ENCODE measurements at places on chromosomes 6 and 20. TPM values are rescaled to one million over a fixed set of nuclear protein-coding genes. Genes with fewer than 3 reads are reported as not detected.

The COL10A1 gene
- total RNA-seq, result not detected

- no peaks in the 10 kb centered on the region for H3K27me3 ChIP-seq
- no peaks in the 10 kb centered on the region for H3K36me3 ChIP-seq
- no peaks in the 10 kb centered on the region for H3K4me1 ChIP-seq
- no peak overlapping the region for H3K4me3 ChIP-seq
Measured at GRCh38 chr20:40325006-40325568, 363.9 kb downstream of the MAFB start.

- H3K27ac ChIP-seq, result no peak overlapping the region
- no peak overlapping the region for H3K4me3 ChIP-seq
- no peaks in the 10 kb centered on the region for H3K36me3 ChIP-seq
- no peak for DNase-seq
- H3K27me3 ChIP-seq, result no peaks in the 10 kb centered on the region
Measured at GRCh38 chr6:75604294-75604693, 2.6 kb downstream of the SENP6 start.

The HSPA12B gene
- not detected for total RNA-seq

DNA sequence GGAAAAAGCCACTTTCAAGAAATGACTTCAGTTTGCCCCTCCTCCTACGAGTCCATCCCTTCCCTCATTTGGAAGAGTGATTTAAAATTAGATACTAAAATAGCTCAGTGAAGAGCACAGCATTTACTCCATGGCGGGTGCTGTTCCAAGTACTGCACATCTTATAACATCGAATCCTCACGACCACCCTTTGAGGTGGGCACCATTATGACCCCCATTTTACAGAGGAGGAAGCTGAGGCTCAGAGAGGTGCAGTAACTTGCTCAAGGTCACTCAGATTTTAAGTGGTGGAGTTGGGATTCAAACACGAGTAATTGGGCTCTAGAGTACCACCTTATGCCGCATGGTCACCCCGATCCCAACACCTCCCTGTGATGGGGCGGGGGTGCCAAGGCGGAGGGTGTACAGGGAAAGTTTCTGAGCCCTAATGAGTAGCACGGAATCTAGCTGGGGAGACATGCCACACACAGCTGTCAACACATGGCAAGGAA, 25.5 kb downstream of the TTBK1 start:
- DNase-seq, result no peak
- H3K27ac ChIP-seq, result no peak overlapping the region
- H3K4me1 ChIP-seq, result peaks cover 26% of the 10 kb centered on the region

- DNase-seq, result no peak
- no peak overlapping the region for H3K4me3 ChIP-seq
- no peaks in the 10 kb centered on the region for H3K36me3 ChIP-seq
Measured at GRCh38 chr20:51084593-51085377, 61.9 kb upstream of the KCNG1 start.

The SCGN gene
- not detected for total RNA-seq

DNA sequence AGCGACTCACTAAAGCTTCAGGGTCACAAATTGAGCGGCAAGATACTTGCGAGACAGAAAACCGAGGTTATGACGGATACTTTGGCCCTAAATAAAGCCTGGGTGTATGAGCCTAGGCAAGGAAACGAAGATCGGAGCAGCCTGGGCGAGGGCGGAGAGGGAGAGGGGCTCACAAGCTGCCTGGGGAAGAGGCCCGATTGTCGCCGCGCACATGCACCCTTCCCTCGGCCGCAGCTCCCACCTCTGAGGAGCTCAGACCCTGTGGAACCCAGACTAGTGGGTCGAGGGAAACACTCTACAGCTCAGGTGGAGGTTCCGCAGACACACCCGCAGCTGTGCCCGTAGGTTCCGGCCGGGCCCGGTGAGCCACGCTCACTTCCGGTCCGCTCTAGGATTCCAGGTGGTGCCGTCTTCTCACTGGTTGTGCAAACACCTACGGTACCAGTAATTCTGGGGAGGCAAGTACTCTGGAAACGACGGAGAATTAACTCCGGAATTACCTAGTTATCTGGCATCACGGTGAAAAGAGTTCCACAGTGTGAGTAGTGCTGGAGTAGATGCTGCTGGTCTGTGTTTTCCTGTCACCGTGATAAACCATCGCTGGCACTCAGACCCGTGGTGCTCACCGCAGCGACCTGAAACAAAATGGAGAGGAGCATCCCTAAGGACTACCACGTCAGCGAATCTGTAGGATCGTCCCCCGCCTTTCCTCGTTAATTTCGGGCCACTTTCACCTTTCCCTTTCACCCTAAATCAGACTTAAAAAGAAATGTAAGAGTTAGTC, 61.5 kb downstream of the GPX5 start:
- peak; percentile 73 for DNase-seq
- H3K27ac ChIP-seq, result no peak overlapping the region

DNA sequence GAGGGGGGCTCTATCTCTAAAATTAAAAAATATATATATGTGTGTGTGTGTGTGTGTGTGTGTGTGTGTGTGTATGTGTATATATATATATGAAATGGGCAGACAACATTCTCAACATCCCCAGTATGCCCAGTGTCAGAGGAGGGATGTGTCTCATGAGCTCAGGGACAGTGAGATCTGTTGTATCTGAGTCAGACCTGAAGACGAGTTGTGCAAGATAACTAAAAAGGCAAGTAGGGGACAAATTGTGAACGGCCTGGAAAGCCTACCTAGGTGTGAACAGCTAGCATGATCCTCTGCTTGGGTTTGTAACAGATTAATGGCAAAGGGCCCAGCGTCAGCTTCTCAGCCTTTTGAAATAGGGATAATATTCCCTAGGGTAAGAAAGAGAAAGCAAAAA, 124.3 kb downstream of the FAXC start:
- H3K27ac ChIP-seq, result no peak overlapping the region
- H3K36me3 ChIP-seq, result no peaks in the 10 kb centered on the region
- H3K27me3 ChIP-seq, result no peaks in the 10 kb centered on the region
- no peak for DNase-seq
- H3K4me3 ChIP-seq, result no peak overlapping the region

The RPS6KA2 gene
- total RNA-seq, result 16.0 TPM

The TCF21 gene
- total RNA-seq, result not detected

- H3K4me1 ChIP-seq, result peaks cover 21% of the 10 kb centered on the region
- H3K36me3 ChIP-seq, result no peaks in the 10 kb centered on the region
- peaks cover 32% of the 10 kb centered on the region for H3K27me3 ChIP-seq
- no peak overlapping the region for H3K4me3 ChIP-seq
- no peak overlapping the region for H3K27ac ChIP-seq
Measured at GRCh38 chr6:30480536-30481156, 8.7 kb upstream of the HLA-E start.

GRCh38 chr20:8492173-8492572, 360.1 kb downstream of the PLCB1 start:
- no peaks in the 10 kb centered on the region for H3K4me1 ChIP-seq
- no peaks in the 10 kb centered on the region for H3K36me3 ChIP-seq
- H3K4me3 ChIP-seq, result no peak overlapping the region
- H3K27ac ChIP-seq, result no peak overlapping the region

- H3K4me3 ChIP-seq, result no peak overlapping the region
- H3K4me1 ChIP-seq, result no peaks in the 10 kb centered on the region
Measured at GRCh38 chr6:6883011-6883410, 224.8 kb upstream of the RREB1 start.

GRCh38 chr20:52569201-52569600, 377.6 kb upstream of the ZFP64 start:
- H3K4me3 ChIP-seq, result no peak overlapping the region
- H3K27me3 ChIP-seq, result no peaks in the 10 kb centered on the region
- H3K4me1 ChIP-seq, result no peaks in the 10 kb centered on the region
- DNase-seq, result no peak

GRCh38 chr6:21965016-21965415, 331.8 kb downstream of the PRL start:
- DNase-seq, result no peak
- no peak overlapping the region for H3K4me3 ChIP-seq
- H3K27me3 ChIP-seq, result no peaks in the 10 kb centered on the region
- H3K4me1 ChIP-seq, result peaks cover 7% of the 10 kb centered on the region
- H3K27ac ChIP-seq, result no peak overlapping the region
- no peaks in the 10 kb centered on the region for H3K36me3 ChIP-seq

- H3K36me3 ChIP-seq, result no peaks in the 10 kb centered on the region
- H3K27ac ChIP-seq, result no peak overlapping the region
- no peaks in the 10 kb centered on the region for H3K4me1 ChIP-seq
- no peak for DNase-seq
- no peaks in the 10 kb centered on the region for H3K27me3 ChIP-seq
Measured at GRCh38 chr20:11267762-11268335, 594.0 kb upstream of the JAG1 start.

GRCh38 chr20:16445482-16445881, 127.8 kb downstream of the KIF16B start:
- DNase-seq, result no peak
- H3K27me3 ChIP-seq, result no peaks in the 10 kb centered on the region
- no peaks in the 10 kb centered on the region for H3K4me1 ChIP-seq
- H3K36me3 ChIP-seq, result no peaks in the 10 kb centered on the region
- H3K4me3 ChIP-seq, result no peak overlapping the region

The LY6G6D gene
- total RNA-seq, result not detected

GRCh38 chr6:134446896-134447295, 129.0 kb upstream of the SGK1 start:
- H3K4me1 ChIP-seq, result no peaks in the 10 kb centered on the region
- no peak overlapping the region for H3K27ac ChIP-seq
- DNase-seq, result no peak
- H3K36me3 ChIP-seq, result no peaks in the 10 kb centered on the region
- no peaks in the 10 kb centered on the region for H3K27me3 ChIP-seq

GRCh38 chr6:126797981-126798380, 320.5 kb upstream of the RSPO3 start:
- no peaks in the 10 kb centered on the region for H3K27me3 ChIP-seq
- no peaks in the 10 kb centered on the region for H3K4me1 ChIP-seq
- no peaks in the 10 kb centered on the region for H3K36me3 ChIP-seq
- no peak overlapping the region for H3K27ac ChIP-seq

DNA sequence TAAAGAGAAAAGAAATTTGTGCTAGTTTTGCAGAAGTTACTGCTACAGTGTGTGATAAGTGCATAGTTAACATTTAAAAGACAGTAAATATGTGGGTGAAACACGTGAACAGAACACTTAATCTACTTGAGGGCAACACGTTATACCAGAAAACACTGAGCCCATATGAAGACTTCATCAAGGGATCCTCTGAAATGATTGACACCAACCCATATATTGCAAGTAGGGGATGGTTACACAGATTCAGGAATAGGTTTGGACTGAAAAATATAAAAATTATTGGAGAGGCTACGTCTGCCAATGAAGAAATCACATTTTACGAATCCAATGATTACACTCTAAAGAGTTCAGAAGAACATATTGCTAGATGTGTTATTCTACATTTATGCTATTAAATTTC, 185.6 kb downstream of the GPX5 start:
- no peak for DNase-seq
- no peak overlapping the region for H3K4me3 ChIP-seq
- H3K27ac ChIP-seq, result no peak overlapping the region
- H3K36me3 ChIP-seq, result no peaks in the 10 kb centered on the region
- H3K27me3 ChIP-seq, result no peaks in the 10 kb centered on the region

The GPR6 gene
- not detected for total RNA-seq

DNA sequence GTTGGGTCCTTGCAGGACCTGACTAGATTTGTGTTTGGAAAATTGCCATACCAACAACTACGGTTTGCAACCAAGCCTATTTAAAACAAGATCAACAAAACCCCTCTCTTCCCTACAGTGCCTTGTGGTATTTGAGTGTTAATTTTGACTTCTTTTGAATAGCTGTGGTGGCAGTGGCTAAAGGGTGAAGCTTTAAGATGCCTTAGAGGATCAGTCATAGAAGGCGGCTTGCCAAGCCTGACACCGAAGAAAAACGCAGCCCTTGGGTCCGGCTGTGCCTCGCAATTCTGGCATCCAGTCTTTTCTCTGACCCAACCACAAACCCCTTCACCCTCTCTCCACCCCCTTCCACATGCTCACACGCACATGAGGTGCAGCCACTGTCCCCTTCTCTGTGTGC, 32.6 kb downstream of the BMP6 start:
- no peak overlapping the region for H3K4me3 ChIP-seq
- no peaks in the 10 kb centered on the region for H3K4me1 ChIP-seq
- no peaks in the 10 kb centered on the region for H3K36me3 ChIP-seq

The NNAT gene
- not detected for total RNA-seq

DNA sequence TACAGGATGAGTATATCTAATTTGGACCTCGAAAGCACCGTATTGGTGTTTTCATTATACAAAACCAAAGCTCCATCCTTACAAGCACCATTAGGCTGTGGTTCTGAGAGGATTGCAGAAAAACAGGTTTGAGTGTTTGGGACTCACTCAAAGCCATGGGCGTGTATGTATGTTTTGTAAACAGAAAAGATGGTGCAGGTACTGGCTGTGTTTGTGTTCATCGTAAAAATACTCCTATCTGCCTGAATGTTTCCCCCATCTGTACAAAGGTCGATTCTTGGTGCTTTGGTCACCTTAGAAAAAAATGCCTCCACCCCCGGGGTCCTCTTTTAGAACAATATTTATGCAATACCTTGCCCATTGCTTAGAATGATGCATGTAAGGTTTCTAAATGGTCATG, 286.6 kb downstream of the TSHZ2 start:
- no peak overlapping the region for H3K27ac ChIP-seq
- no peak overlapping the region for H3K4me3 ChIP-seq
- no peaks in the 10 kb centered on the region for H3K27me3 ChIP-seq
- H3K4me1 ChIP-seq, result no peaks in the 10 kb centered on the region

- no peaks in the 10 kb centered on the region for H3K27me3 ChIP-seq
- H3K27ac ChIP-seq, result no peak overlapping the region
- H3K4me3 ChIP-seq, result no peak overlapping the region
- DNase-seq, result no peak
- no peaks in the 10 kb centered on the region for H3K4me1 ChIP-seq
- no peaks in the 10 kb centered on the region for H3K36me3 ChIP-seq
Measured at GRCh38 chr6:17919496-17919895, 67.9 kb downstream of the KIF13A start.

DNA sequence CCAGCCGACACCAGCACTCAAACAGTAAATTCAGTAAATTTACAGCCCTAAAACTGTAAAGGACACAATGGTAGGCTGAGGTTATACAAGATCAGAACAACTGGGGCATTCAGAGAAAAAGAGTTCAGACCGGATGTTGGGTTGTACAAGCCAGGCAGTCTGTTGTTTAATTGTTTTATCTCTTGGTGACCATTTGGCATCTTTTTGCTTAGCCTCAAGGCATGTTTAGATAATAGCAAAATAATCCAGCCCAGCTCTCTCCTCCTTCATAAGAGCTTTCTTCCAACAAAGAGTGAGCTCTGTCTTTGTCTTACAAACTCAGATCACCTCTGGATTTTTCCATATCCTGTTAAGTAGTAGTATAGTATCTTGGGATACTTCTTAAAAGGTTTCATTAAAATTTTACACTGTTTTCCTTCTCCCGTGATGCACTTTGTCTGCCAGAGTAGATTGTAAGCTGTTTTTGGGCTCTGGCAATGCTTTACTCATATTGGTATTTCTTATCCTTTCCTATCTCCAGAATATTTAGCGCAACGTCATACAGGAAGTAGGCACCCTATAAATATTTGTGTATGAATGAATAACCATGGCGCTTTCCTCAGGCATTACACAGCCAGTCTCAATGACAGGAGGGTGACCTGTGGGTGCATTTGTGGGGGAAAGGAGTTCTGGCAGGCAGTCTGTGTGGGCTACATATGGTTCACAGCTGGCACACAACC, 35.6 kb upstream of the TRAM2 start:
- H3K27me3 ChIP-seq, result no peaks in the 10 kb centered on the region
- H3K36me3 ChIP-seq, result no peaks in the 10 kb centered on the region
- no peak for DNase-seq

Measured in B cell (primary cell).